ENCODE measurements at places on chromosomes 6 and 20.

- no peak for DNase-seq
Observed at GRCh38 chr20:37238426-37238825, 23.2 kb downstream of the GHRH start.

- no peak for DNase-seq
Observed at GRCh38 chr6:57313711-57314471, 3.5 kb upstream of the PRIM2 start.

- no peak for DNase-seq
Observed at GRCh38 chr20:434221-434620, 26.1 kb downstream of the RBCK1 start.

- no peak for DNase-seq
Observed at GRCh38 chr6:45563041-45563440, 185.3 kb upstream of the SUPT3H start.

DNA sequence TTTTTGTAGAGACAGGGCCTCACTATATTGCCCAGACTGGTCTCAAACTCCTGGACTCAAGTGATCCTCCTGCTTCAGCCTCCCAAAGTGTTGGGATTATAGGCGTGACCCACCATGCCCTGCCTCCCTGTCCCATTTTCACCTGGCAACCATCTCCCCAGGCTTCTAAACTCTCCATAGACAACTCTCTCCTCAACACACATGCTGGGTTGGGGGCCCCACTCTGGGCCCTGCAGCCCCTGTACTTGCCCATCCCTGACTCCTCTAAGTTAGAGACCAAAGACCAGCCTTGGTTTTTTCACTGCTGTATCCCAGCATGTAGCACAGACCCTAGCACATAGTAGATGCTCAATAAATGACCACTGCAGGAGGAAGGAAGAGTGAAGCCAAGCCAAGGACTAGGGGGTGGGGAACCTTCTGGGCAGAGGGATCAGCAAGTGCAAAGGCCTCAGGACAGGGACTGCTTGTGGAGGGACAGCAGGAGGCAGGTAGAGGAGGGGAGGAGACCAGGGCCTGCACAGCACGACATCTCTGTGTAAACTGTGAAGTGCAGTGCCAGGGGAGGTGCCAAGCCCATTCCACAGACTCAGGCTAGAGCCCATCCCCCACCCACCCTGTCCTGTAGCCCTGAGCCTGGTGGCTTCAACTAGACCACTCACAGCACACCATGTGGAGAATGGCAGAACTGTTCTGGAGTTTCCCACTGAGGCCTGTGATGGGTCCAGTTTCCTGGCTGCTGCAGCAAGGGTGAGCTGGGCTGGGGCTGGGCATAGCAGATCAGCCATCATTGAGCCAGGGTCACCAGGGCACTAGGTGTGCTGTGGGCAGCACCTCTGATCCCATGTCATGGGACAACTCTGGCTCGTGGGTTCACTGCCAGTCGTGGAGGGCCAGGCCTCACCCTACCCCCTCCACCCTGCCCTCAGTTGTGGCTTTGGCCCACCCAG lies 3.4 kb upstream of the SRC start:
- no peak for DNase-seq

DNA sequence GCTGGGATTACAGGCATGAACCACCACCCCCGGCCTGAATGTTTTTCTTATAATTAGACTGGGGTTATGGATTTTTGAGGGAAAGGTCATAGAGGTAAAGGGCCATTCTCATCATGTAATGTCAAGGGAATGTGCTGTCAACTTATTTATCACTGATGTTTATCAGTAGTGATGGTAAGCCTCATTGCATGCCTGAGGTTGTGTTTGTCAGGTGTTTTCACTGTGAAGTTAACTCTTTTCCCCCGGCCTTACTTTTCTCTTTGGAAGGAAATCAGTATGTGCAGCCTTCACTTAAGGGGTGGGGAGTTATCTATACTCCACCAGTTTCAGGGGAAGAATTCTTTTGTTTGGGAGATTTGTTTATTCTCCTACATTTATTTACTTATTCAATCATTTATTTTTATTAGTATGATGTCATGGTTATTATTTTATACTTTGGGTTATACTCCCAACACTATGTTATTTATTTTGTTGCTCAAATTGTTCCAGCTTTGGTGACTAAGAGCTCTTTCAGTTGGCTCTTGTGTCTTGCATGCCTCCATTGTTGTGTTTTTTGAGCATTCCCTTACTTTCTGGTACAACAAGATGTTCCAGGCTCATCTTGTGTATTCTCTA lies 2.8 kb upstream of the SLC17A5 start:
- no peak for DNase-seq

GRCh38 chr6:37967651-37968050 lies 148.1 kb downstream of the ZFAND3 start:
- DNase-seq = no peak

DNA sequence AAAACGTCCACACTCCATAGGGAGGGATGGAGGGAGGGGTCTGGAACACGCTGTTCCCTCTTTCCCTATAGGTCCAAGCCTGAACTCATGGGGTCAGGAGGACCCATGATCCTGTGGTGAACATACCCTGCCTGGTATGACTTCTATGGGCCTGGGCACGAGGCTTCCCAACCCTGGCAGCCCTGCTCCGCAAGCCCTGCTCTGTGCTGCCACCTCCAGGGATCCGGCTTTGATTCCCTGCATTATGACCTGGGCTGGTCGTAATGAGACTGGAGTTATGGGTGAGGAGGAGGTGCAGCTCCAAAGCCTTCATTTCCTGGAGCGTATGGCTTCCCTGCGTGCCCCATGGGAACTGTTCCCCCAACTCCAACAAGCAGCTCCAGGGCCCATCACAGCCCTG lies 54.9 kb downstream of the CDH22 start:
- no peak for DNase-seq

- DNase-seq = no peak
Observed at GRCh38 chr6:121223930-121224329, 110.3 kb downstream of the TBC1D32 start.

GRCh38 chr6:31952140-31952805 lies 6.4 kb downstream of the CFB start:
- DNase-seq = no peak

- peak; percentile 81 for DNase-seq
Observed at GRCh38 chr20:38057351-38057972, 23.9 kb downstream of the RPRD1B start.

All from T-helper 9 cell (primary cell).